ENCODE measurements at places on chromosomes 16 and 17.

DNA sequence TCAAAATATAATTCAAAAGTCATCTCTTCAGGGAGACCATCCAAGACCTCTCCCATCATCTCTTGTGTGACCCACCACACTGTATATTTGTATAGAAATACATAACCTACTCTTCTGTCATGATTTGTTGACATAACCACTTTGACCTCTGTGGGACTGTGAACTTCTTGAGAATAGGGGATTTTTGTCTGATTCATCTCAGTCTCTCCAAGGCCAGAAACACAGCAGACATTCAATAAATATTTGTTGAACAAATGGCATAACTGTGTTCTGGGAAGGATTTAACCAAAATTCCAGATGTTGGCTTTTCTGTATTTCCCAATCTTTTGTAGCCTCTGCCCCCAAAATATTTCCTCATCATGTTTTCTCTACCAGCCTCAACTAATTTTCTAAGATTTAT, 169.7 kb downstream of the CDH11 start:
- no peak for DNase-seq

DNA sequence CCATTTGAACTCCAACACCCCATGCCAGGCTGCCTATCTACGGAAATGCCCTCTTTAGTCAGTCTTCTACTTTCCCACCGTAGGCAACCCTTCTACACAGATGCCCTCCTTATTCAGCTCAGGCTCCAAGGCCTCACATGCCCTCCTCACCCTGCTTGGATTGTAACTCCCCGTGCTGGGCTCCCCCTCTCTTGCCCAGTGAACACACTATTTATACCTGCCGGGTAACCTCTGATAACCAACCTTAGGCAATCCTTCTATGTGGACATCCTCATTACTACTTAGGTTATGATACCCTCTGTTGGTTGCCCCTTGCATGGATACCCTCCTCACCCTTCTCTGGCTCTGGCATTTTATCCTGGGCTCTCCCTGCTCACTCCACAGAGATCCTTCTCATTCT, 50.3 kb downstream of the NFAT5 start:
- DNase-seq, result no peak

GRCh38 chr17:4582691-4583090, 1.6 kb upstream of the SMTNL2 start:
- no peak for DNase-seq

DNA sequence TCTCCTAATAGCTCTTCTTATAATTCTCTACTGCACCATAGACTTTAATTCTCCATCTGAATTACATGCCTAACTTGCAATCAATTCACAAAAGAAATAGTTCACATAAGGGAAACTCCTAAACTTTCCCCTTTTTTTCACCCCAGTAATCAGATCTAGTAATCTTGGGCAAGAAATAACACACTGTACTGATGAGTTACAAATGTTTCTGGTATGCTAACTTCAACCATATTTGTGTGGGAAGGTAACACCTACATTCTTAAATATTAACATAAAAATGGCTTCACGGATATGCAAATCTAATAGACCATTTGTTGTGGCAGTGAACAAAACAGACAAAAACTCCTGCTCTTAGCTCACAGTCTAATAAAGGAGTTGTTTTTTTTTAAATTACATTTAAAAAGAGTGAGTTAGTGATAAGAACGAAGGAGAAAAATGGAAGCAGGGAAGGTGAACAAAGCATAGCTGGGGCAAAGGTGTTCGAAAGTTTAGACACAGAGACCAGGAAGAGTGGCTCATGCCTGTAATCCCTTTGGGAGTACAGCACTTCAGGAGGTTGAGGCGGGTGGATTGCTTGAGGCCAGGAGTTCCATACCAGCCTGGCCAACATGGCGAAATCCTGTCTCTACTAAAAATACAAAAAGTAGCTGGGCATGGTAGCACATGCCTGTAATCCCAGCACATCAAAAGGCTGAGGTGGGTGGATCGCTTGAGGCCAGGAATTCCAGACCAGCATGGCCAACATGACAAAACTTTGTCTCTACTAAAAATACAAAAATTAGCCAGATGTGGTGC, 34.8 kb downstream of the CMTM3 start:
- DNase-seq, result no peak

- DNase-seq, result no peak
Measured at GRCh38 chr17:15238676-15239422, 26.3 kb downstream of the PMP22 start.

- no peak for DNase-seq
Measured at GRCh38 chr16:75580-76501, 2.2 kb upstream of the MPG start.

DNA sequence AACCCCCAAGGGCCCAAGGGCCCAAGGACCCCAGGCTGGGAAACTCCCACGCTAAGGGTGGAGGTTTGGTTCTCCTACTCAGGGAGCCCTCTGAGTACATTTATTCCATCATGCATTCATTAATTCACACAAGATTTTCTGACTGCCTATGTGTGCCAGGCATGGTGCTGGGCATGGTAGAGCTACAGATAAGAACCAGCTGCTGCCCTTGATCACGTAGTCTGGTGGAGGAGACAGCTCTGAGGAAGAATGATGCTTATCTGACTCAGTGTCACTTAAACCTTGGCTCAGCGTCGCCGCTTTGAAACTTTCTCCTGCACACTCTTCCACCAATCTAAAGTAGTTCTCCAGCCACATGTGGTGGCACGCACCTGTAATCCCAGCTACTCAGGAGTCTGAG, 3.6 kb upstream of the ARL4D start:
- no peak for DNase-seq

DNA sequence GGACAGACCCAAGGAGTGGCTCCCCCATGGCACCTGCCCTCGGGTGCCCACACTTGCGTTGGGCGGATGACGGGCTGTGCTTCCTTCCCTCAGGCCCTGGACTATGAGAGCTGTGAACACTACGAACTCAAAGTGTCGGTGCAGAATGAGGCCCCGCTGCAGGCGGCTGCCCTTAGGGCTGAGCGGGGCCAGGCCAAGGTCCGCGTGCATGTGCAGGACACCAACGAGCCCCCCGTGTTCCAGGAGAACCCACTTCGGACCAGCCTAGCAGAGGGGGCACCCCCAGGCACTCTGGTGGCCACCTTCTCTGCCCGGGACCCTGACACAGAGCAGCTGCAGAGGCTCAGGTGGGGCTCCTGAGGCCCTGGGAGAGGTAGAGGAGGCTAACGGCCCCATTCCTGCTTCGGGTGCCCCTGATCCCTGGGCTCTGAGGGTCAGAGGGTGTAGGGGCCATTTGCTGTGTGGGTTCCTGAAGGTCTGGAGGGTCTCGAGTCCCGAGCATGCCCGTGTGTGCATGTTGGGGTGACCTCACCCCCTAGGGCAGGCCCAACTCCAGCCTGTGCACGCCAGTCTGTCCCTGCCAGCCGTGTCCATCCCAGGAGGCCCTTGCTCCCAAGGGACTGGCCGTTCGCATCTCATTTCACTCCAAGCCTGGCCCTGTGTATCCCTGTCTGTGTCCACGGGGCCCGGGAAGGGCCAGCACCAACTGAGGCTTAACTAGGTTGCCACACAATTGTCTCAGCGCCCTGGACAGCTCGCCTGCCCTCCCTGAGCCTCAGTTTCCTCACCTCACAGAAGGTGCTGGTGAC, 10.0 kb downstream of the SLC22A31 start:
- DNase-seq, result no peak

DNA sequence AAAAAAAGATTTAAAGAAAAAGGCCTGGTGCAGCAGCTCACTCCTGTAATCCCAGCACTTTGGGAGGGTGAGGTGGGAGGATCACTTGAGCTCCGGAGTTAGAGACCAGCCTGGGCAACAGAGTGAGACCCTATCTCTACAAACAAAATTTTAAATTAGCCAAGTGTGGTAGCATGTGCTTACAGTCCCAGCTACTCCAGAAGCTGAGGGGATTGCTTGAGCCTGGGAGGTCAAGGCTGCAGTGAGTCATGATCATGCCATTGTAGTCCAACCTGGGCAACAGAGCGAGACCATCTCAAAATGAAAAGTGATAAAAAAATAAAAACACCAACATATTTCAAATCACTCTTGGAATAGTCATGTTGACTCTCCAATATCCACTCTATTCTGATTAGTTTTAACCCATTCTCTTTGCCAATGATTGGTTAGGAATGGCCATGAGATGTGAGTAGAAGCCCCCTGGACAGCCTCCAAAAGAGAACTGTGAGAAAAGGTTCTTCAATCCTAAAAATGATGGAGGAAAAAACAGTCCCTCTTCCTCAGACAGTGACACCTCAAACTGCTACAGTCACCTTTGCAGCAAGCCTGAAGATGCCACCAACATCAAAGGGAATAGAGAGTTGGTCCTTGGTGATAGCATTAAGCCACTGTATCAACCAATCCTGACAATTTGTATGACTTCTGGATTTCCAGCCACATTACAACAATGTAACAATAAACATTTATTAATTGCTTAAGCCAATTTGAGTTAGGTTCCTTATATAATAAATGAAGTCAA, 2.9 kb upstream of the KANSL1 start:
- DNase-seq, result no peak

- DNase-seq, result no peak
Measured at GRCh38 chr17:46154151-46154816, 38.9 kb downstream of the KANSL1 start.

DNA sequence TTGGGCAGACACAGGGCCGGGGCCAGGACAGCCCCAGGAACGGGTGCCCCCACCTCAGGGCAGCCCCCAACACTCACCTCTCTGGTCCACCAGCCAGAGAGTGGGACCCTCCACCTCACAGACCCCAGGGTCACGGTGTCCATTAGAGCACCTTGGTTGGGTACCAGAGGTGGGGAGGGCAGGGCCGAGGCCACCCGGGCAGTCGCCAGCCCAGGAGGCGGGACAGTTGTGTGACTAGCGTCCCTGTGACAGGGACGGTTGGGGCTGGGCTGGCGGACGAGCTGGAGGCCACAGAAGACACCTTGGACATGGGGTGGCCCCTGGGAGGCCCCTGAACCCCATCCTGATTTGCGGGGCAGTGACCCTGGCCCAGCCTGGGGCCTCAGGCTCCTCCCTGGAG, 11.7 kb upstream of the C1QTNF8 start:
- DNase-seq, result no peak

DNA sequence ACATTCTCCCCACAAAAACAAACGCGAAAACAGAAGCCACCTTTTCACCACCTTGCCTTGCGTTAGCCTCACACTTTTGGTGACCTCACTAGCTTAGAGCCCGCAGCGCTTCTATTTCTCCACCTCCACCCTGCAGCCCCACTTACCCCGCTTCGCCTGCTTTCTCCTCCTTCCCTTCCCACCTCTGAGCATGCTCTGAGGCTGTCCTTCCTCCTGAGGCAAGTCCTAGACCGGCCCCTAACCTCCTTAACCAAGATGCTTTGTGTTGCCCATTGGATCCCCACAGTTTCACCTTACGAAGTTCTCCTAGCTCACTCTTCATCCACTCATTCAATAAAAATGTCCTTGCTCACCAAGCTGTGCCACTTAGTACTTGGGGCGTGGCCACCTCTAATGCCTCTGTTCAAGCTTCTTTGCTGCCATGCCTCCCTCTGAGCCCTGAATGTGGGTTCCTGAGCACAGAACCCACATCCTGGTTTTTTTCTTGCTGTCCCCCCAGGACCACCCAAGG, 1.3 kb downstream of the GNGT2 start:
- no peak for DNase-seq

DNA sequence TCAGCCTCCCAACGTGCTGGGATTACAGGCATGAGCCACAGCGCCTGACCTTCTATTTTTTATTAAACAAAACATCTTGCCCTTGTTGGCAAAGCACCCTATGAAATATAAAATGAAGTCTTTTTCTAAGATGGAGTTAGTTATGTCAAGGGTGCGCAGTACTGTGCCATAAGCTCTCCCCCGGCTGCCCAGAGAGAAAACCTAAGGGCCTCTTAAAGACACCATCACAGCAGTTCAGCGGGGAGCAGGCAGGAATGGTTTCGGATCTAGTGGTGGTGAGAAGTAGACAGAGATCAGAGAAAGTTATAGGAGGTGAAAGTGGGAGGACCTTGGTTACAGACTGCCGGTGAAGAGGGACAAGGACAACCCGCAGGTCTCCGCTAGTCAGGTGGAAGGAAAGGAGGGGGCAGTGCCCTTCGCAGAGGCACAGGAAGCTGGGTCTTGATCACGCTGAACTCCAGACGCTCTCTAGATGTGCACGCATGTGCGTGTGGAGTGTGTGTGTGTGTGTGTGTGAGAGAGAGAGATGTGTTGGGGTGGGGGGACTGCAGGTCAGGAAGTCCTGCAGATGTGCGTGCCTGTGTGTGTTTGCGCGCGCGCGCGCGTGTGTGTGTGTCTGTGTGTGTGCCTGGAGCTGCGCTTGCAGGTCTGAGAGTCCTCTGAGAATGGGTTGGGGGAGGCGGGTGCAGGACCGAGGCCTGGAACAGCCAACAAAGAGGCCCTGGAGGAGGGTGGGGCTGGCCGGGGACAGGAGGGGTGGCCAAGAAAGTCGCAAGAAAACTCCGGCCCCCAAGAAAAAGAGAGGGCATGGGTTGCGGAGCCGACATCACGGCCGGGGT, 748 bp upstream of the CMTM3 start:
- peak; percentile 56 for DNase-seq

- DNase-seq, result no peak
Measured at GRCh38 chr17:59627274-59627673, 7.6 kb downstream of the CLTC start.

DNA sequence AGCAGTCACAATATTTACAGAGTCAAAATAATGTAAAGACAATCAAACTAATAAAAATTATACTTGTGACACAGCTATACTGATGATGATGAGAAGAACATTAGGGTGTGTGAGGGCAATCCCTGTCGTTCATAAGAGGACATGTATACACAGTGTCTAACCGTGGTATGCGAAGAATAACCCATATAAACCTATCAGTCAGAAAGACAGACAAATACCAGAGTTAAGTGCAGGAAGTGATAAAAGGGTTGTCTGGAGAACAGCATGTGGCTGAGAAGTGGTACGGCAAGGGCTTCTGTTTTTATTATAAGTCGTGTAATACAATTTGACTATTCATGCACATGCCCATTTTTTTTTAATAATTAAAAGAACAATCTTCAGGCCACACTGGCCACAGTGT, 46.7 kb downstream of the LMF1 start:
- no peak for DNase-seq

DNA sequence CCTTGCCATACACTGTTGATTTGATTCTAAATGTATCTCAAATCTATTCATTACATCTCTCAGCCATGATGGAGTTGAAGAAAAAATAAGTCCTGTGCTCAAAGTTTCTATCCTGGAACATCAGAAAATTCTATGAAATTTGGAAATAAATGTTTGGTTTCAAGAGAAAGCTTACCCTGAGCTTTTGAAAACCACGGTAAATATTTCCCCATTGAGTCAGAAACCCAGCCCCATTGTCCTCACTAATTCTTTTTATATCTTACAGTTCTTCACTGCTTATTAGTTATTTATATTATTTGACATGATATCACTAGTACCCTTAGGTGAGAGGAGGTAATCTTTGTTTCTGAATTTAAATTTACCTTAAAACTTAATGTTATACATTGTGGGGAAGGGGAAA, 128.5 kb downstream of the MRTFB start:
- no peak for DNase-seq

Data from stimulated activated CD4-positive, alpha-beta T cell treated with anti-CD3 and anti-CD28 coated beads, TNF-alpha, amount 100 ng/mL, for 4 hours (primary cell).